GM19239 (cell line): ENCODE measurements at places on chromosomes 3 and 15.

DNA sequence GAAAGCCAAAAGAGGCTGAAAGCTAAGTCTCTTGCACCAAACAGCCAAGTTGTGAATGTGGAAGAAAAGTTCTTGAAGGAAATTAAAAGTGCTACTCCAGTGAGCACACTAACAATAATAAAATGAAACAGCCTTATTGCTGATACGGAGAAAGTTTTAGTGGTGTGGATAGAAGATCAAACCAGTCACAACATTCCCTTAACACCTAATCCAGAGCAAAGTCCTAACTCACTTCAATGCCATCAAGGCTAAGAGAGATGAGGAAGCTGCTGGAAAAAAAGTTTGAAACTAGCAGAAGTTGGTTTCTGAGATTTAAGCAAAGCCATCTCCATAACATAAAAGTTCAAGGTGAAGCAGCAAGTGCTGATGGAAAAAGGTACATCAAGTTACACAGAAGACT, 288.8 kb upstream of the RARB start:
- DNase-seq = no peak

DNA sequence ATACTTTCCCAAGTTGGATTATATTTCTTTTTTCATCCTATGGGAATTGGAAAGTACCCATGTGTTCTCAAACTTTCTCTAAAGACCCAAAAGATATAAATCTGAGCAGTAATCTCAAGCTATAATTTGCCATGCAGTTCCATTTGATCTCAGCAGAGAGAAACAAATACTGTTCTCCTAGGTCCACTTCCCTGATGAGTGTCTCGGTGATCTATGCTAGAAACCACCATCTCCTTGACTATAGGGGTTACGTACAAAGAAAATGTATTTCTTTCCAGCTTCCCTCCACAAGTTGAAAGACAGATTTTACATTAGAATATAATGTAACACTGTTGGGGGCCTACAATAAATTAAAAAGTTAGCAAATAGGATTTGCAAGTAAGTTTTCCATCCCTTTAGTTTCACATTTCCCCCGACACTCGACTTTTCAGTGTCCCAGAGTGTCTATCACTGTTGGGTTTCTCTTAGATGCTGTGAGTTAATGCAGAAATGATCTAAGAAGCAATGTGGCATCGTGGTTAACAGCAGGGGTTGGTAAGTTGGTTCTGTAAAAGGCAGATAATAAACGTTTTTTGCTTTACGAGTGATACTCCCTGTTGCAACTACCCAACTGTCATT, 465.1 kb upstream of the CFAP20DC start:
- no peak for DNase-seq

DNA sequence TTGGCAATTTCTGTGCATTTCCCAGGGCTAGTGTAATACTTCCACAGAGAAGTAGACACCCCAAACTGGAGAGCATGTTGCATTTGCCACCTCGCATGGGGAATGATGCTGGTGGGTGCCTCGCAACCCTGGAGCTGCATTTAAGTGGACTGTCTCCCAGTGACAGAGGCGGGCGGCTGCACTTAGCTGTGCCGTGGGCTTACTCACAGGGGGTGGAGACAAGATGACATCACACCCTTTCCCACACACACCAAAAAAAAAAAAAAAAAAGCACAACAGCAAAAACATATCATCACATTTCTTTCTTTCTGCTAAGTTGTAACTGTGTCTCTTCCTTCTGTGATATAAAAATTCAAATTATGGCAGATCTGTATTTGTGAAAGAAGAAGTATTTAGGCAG, at the start of gene ABI3BP:
Gene ABI3BP (minus strand): TSS at position 113 of the 400 bp plus-strand sequence. CDS start 37 bp downstream, at position 76.
- no peak for DNase-seq

DNA sequence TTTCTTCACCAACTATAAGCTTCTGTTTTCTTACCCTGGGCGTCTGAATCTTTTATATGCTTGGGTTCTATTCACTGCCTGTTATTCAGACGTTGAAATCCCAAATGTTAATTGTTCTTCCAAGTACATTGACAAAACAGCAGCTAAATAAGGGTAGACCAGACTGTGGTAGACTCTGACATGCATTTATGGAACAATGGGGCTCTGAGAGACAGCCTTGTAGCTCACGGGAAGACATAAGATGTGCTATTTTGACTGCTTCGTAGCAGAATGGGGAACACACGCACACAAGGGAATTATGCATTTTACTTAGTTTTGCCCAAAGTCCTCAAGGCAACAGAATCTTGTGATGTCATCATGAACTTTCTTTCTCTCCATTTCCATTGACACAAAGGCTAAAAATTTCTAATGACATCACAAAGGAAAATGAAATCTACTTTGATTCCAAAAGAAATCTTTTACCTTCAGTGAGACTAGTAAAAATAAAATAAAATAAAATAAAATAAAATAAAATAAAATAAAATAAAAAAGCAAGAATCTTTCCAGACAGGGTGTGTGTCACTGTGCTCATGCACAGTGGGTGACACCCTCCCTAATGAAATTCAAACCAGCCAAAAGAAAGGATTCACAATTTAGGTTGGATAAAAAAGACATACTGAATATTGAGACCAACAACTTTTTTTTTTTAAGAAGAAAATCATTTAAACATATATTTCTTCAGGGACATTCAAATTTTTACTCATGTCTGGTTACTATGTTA, 346.6 kb downstream of the ZBTB20 start:
- no peak for DNase-seq
